ENCODE measurements at places on chromosomes 13 and 19.

DNA sequence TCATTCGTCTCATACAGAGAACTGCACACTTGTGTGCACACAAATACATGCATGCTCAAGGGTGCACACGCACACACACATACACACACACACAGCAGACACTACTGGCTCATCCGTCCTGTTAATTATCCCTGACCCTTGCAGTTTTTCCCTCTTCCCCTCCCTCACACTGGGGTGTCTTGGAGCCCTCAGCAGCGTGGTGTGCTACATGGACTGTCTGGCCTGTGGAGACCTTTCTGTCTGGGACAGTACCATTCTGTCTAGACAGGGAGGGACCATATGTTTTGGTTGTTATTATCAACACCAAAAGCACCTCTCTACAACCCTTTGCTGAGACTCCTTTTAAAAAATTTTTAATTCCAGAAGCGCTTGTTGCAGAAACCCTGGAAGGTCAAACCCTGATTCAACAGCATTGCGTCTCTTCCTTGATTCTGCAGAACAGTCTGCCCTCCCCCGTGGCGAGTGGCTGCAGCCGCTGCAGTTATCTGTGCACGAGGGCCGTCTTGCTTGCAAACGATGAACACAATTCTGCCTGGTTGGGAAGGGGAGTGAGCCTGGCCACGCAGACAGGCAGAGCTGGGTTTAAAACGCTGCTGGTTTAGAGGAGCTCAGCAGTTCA, 374.0 kb downstream of the IRS2 start:
- no peak for DNase-seq

- DNase-seq, result no peak
These were observed 14.9 kb downstream of the ARHGAP33 start for GRCh38 chr19:35789978-35790944.

- DNase-seq, result no peak
These were observed 5.4 kb upstream of the ZNF682 start for GRCh38 chr19:20044663-20045062.

DNA sequence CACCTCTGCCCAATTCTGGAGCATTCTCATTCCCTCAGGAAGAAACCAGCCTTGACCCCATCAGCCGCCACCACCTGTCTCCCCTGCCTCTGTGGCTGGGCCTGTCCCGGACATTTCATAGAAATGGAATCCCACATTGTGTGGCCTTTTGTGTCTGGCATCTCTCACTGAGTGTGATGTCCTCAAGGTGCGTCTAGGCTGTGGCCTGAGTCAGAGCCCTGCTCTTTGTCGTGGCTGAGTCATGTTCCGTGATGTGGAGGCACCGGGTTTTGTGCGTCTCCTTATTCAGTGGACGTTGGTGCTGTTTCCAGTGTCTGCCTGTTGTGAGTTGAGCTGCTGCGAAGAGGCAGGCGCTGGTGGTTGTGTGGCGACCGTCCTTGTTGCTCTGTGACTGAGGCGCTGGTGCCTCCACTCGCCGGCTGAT, 3.5 kb downstream of the FZR1 start:
- no peak for DNase-seq

DNA sequence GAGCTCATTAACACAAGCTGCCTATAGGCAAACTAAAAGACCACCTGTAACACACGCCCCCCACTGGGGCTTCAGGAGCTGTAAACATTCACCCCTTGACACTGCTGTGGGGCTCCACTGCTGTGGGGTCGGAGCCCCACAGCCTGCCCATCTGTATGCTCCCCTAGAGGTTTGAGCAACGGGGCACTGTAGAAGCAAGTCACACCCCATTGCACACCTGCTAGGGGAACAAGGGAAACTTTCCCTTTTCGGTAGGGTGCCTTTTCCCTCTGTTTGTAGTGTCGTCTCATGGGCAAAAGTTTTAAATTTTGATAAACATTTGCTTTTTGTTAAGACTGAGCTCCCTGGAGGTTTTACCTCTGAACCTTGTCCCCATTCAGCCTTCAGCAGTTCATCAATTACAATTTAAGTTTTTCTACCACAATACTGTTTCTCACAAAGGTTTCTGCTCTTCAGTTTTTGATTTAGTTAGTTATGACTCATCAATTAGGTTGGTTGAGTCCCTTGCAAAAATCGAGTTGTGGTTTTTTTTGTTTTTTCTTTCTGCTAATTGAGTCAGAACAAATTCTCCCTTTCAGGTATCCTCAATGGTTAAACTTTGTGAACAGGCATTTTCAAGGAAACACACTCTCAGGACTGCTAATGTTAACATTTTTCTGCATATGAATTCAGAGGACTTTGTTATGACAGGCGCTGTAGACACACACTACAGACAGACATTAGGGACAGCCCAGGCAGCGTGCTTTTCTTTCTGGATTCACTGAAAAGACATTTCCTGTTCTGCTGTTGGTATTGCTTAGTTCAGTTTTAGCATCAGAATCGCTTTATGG, 35.1 kb downstream of the ZNF433 start:
- DNase-seq, result no peak

- DNase-seq, result no peak
These were observed 217.8 kb downstream of the LHFPL6 start for GRCh38 chr13:39385154-39385553.

- DNase-seq, result no peak
These were observed 645.0 kb downstream of the EFNB2 start for GRCh38 chr13:105890509-105890908.

- DNase-seq, result no peak
These were observed 42.9 kb upstream of the RAP2A start for GRCh38 chr13:97390941-97391600.

DNA sequence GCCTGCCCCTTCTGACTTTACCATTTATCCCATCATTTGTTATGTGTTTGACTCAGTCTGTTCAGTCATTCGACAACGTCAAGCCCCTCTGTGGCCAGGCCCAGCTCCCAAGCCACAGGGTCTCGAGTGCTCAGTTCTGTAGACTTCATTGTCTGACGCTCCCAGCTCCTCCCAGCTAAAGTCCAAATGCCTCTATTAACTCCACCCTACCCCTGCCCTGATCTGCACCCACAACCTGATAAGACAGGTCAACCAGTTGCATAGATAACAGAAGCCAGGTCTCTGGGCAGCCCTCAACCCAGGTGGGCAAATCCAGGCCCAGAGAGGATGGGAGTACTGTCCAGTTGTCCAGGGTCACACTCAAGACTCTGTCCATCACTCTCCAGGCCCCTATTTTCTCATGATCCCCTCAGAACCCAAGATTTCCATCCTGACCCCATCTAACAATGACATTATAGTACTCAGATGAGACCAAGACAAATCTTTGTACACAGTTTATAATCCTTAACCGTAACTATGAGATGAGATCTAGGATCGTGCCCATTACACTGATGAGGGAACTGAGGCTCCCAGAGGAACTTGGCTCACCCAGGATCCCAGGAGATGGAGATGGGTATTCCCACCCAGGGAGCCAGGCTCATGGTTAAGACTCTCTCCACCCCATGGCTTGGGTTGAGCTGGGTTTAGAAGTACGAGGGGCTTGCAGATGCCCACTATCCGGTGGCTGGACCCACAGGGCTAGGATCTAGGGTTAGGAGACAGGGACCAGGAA, 1.1 kb downstream of the TM6SF2 start:
- no peak for DNase-seq

GRCh38 chr13:35554972-35555623, 78.6 kb upstream of the MAB21L1 start:
- no peak for DNase-seq

DNA sequence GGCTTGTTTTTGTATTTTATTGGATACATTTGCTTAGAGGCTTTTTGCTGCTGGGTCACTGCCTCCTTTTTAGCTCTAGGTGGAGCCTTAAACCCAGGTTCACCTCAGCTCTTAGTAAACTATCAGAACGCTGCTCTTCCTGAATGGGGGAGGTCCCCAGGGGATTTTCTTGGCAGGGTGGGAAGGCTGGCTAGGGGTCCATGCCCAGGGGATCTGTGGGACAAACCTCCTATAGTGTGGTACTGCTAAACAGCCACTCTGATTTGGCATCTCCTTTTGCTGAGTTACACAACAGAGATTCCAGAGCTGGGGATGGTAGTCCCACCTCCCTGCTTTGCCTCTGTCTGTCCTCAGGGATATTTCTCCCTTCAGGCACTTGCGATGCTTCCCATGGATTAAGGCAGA, 204.9 kb downstream of the ZIC5 start:
- DNase-seq, result no peak

DNA sequence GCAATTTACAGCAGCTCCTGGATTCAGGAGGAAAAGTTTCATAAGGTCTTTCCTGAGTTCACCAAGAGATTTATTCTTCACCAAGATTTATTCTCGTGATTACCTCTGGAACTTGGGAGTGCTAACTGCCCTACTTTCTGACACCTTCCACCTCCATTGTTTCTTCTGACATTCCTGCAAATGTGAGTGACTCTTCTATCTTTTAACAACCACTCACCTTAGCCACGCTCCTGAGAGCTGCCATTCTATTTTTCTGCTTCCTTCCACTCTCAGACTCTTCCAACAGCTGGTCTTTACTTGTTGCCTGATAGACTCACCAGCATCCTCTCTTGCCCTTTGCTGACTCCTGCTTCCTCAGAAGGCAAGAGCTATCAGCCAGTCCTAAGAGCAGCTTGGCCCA, 11.5 kb upstream of the CBY2 start:
- DNase-seq, result no peak

DNA sequence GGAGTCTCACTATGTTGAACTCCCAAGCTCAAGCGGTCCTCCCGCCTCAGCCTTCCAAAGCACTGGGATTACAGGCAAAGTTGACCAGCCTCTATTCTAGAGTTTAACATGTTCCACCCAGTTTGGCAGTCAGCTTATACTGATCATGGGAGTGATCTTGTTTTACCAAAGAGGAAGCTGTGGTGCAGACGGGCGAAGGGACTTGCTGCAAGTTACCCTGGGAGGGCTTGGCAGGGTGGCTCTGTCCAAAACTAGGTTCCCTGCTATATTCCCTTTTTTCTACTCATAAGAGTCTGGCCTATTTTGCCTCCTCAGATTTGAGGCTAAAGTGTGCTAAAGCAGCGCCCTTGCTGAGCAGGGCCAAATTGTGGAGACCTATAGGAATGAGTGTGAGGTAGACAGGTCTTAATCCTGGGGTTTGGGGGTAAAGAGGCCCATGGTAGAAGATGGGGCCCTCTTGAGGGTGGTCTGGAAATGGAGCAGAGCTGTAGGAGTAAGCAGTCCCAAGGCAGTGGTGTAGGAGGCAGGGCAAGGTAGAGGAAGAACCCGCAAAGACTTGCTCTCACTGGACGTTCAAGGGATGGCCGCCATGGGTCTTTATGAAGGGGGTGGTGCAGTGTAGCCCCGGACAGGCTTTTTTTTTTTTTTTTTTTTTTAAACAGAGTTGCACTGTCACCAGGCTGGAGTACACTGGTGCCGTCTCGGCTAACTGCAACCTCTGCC, 3.3 kb downstream of the RPS19 start:
- no peak for DNase-seq

DNA sequence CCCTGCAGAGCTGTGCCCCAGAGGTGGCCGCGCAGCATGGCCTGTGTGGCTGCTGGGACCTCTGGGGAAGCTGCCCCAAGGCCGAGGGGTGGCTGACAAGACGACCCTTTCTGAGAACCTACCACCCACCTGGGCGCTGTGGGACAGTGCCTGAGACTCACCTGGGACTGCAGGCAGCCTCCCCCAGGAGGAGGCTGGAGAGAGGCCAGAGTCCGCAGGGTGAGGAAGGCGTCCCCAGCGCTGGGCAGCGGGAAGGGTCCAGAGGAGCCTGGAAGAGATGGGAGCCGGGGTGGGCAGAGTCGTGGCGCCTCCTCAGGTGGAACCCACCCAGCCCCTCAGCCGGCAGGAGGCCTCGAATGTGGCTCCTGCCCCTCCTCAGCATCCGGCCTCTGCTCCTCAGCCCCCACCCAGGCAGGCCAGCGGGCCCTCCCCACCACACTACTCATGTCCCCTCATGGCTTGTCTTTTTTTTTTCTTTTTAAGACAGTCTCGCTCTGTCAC, 25.3 kb downstream of the CILP2 start:
- DNase-seq, result no peak

GRCh38 chr13:35714121-35714520, 237.6 kb upstream of the MAB21L1 start:
- no peak for DNase-seq

DNA sequence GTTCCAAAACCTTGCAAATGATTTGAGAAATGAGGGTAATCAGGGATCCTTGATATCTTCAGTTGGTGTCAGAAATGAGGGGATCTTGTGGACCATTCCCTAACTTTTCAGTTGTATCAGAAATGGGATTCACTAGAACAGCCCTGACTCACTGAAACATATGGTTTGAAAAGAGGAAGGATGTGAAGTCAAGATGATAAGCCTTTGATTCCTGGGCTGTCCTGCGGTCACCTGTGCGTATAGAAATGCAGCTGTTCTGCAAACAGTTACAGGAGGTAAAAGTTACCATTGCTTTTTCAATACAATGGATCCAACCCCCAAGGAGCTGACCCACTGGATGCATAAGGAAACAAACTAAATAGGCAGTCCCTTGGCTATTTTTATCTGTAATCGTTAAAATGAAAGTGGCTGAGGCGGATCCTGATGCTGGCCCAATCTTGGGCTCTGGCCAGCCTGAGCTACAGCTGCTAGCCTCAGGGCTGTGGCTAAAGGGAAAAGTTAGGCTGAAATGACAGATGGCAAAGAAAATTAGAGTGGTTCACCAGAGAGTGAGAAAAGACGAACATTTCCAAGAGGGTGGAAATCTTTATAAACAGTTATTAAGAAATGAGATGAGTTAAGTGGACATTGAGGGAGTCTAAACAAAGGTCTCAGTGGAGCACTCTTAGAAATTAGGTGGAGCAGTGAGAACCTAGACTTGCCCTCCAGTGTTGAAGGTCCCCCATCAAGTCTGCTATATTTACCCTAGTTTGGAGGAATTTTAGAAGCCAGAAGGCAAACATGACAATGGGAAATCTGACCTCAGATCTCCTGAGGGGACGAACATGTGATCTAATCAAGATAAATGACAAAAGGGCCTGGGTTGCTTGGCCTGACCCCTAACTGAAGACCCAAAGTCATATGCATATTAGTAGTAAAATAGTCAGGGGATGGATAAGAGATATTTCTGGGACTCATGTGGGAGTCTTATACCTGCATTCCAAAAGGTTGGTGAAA, 7.6 kb downstream of the SIGLECL1 start:
- no peak for DNase-seq

- no peak for DNase-seq
These were observed 189.6 kb upstream of the TSHZ3 start for GRCh38 chr19:31538879-31539278.

- DNase-seq, result no peak
These were observed 7.9 kb upstream of the WBP4 start for GRCh38 chr13:41053384-41053826.

- no peak for DNase-seq
These were observed 10.3 kb downstream of the ATG4D start for GRCh38 chr19:10553943-10554381.

DNA sequence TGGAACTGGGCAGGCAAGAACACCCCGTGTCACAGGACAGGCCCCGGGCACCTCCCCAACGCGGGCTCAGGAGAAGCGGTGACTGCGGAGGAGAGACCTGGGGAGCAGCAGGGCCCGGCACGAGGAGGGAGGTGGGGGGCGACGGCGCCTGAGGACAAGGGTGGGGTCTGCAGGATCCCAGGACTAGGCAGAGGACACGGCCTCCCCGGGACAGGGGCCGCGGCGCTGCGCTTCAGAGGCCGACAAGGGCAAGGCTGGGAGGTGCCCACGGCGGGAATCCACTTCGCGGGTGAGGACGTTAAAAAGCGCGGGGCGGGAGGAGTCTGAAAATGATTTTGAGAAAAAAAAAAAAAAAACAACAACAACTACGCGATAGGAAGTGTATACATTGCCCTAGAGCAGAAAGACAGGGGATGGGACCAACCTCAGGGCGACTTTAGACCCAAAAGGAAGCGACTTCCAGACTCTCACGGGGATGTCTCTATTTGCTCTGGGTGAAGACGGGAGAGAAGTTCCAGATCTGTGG, 44.9 kb downstream of the ZNF611 start:
- peak; percentile 5 for DNase-seq
